ENCODE measurements at places on chromosomes 11 and 22. TPM values are rescaled to one million over a fixed set of nuclear protein-coding genes. Genes with fewer than 3 reads are reported as not detected.

GRCh38 chr11:46335890-46336562 is 11.2 kb upstream of the DGKZ start:
- no peak for DNase-seq

The AIFM3 gene
- 0.48 TPM for total RNA-seq

DNA sequence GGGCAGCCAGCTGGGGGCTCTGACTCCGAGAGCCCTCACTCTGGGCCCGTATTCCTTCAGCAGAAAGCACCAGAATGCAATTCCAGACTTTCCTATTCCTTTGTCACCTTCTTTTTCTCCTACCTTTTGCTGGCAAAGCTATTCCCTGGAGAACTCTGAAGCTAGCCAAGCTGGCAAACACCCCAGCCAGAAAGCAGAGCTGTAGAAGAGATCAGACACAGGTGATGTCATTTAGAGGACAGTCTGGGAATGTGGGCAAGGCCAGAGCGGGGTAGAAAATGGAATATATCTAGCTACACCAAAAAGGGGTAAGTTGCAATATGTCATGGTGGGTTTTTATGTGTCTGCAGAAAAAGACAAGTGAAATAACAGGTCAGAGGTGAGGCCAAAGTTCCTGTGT is 205.1 kb downstream of the NXPE2 start:
- no peak for DNase-seq

The PLEKHB1 gene
- 9.6 TPM for total RNA-seq

- DNase-seq: no peak
Measured at GRCh38 chr11:93166862-93167261, 30.9 kb downstream of the SLC36A4 start.

DNA sequence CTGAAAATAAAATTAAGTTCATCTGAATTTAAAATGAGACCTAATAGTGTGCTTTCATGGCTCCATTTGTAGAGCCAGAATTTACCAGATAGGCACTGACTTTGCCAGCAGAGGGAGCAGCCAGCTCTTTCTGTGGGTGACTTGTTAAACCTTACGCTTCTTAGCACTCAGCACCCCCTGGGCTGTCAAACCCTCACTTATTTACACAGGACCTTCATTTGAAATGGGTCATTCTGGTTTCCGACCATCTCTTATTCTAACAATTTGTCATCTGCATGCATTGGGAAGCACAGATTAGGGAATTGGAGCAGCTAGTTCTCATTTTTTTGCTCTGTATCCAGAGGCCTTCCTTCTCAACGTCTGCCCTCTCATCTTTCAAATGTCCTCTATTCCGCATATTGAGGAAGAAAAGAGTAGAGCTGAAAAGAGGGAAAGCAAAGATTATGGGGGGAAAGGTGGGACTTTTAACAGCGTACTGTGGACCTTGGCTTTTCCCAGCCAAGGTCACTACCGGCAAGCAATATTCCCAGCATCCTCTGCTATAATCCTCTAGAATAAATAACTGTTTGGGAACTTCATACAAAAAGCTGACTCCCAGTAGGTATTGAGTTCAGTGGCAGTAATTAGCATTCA is 3.1 kb downstream of the ASRGL1 start:
- peak; percentile 64 for DNase-seq

The SF1 gene
- total RNA-seq: 213 TPM

The MFRP gene
- not detected for total RNA-seq

DNA sequence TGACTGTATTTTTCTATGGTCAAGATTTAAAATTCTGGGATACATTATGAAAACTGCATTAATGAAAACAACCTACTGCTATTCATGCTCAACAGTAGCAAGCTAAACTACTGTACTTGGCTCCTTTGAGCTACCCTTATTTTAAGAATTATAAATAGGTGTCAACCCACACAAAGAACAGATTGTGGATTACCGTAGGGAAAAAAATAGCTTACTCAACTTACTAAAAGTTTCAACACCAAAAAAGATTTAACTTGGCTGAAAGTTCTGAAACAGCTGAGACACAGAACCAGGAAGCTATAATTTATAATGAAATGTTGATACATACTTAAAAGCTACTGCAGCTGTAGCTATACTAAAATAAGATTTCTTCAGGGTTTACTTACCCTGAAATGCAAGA is 10.1 kb downstream of the LIN7C start:
- peak; percentile 87 for DNase-seq

DNA sequence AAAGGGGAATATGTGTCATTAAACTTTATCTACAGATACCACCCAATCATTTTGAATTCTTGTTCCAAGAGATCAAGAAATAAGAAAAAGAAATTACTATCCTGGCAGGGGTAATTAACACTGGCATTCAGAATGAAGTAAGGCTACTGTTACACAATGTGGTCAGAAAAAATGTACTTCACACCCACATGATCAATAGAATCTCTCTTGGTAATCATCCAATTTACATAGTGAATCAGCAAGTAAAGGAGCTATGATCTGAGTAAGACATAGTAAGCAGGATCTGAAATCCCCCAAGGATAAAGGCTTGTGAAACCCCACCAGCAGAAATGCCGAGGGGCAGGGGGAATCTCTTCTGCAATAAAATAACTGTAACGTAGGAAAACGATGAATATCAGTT is 466.5 kb downstream of the FAM181B start:
- no peak for DNase-seq

- DNase-seq: no peak
Measured at GRCh38 chr11:109197656-109198055, 224.3 kb upstream of the C11orf87 start.

The HSPB2 gene
- 0.65 TPM for total RNA-seq

DNA sequence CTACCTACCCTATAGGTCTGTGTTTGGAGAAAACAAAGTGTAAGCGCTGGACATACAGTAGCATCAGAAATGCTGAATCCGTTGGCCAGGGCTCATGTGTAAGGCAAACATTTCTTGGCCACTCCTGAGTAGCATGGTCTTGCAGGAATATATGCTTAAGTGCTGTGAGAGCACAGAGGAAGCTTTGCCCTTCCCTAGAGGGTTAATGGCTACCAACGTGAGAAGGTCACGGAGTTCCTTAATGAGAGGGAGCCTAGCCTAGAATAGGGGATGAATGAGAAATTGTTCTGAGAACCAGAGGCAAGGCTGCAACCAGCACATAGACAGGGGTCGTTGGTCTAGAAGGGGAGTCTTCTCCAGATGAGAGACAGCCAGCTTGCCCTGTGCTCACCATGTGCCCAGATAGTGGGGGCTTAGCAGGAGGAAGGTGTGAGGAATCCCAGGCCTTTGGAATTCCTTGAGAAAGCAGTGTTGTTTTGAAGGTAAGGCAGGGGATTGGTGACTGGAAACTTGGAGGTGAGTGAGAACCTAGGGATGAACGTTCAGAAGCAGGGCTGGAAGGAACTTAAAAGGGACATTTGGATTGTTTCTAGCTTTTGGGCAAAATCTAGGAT is 29.5 kb downstream of the RCOR2 start:
- DNase-seq: no peak

DNA sequence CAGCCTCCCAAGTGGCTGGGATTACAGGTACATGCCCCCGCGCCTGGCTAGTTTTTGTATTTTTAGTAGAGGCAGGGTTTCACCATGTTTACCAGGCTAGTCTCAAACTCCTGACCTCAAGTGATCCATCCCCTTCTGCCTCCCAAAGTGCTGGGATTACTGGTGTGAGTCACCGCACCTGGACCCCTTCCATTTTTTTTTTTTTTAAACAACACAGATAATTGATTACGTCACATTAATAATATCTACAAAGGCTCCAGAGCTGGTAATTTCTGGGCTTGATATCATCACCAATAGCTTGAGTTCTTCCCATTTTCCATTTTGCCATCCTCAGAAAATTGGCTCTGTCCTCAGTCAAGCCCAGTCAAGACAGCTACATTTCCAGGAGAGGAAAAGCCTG is 7.2 kb downstream of the TTLL1 start:
- no peak for DNase-seq

The MUC15 gene
- 12.1 TPM for total RNA-seq

GRCh38 chr11:115251126-115251525 is 253.1 kb downstream of the CADM1 start:
- no peak for DNase-seq

The C11orf52 gene
- 11.1 TPM for total RNA-seq

DNA sequence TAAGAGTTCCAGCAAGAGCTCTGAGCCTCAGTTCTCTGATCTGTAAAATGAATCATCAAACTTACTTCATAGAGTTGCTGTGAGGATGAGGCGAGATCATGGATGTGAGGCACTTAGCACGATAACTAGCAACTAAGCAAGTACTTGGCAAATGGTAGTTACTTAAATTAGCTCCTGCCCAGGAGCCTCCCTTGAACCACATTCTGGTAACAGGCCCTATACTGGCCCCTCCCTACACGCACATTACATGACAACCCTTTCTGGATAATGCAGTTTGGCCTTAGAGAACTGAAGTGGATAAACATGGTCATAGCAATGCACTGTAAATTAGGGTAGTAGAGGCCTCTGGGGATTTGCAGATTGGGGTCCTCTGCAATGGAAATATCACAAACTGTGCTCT is 187.4 kb upstream of the NARS2 start:
- DNase-seq: no peak

DNA sequence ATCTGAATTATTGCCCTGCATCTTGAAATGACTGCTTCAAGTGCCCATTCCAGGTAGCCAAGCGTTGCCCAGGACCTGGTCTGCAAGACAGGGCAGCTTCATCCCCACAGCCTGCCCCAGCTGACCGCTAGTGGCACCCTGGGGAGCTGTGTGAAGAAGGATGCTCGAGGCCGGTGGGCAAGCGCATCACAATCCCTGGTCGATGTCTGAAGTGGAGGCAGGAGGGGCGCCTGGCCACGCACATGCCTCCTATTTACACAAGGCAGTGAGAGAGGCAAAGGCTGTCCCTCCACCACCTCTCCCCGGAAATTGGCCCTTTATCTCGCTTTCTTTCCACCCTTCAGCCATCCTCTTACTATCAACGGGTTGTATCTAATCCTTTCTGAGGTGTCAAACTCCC is 28.1 kb upstream of the PHF21A start:
- DNase-seq: no peak

- no peak for DNase-seq
Measured at GRCh38 chr22:42945736-42946135, 69.2 kb downstream of the PACSIN2 start.

DNA sequence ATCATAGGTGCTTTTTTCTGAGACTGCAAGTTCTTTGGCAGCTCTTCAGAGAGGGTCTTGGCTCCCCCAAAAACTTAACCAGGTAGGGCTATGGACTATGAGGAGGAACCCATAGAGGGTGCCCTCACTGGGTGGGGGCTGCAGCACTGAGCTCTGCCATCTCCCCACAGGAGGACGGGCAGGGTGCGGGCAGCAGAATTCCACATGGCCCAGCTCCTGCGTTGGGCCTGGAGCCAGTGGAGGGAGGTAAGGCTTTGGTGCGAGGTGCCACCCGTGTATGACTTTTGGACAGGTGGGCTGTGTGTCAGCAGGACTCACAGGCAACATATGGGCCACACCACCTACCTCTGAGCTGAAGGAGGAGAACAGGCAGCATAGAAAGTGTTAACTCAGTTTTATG is 58.4 kb downstream of the PISD start:
- no peak for DNase-seq

GRCh38 chr11:83836883-83837654 is 550.9 kb upstream of the CCDC90B start:
- peak; percentile 46 for DNase-seq

The SLC6A5 gene
- total RNA-seq: not detected

GRCh38 chr22:50620593-50621355 is 7.2 kb downstream of the ARSA start:
- DNase-seq: peak; percentile 87

The MS4A8 gene
- 45.9 TPM for total RNA-seq

The P2RX6 gene
- 2.2 TPM for total RNA-seq

DNA sequence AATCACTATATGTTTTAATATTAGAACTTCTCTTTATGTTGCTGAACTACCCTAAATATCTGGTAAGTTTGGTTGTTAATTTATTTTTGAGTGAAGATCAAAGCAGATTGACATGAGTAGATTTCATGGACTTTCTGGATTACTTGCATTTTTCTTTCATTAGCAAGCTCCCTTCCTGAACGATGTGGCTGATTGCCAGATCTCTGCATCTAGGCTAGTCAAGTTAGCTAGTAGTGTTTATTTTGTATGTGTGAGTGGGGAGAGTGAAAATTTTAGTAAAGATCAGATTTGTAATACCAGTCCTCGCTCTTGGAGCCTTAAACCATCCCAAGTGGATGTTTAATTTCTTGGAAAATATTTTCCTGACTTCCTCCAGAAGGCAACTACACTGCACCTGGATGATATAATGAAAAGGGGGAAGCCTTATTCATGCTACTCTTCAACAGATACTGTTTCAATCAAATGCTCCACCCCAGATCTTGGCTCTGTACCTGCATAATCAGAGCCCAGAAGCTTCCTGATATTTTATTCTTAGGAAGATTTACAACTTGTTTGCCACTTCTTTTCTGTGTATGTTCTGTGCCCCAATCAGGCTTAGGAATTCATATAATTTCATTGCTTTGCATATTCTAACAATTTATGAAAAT is 143.2 kb upstream of the GRIA4 start:
- DNase-seq: peak; percentile 52

- DNase-seq: no peak
Measured at GRCh38 chr11:41050791-41051190, 408.7 kb downstream of the LRRC4C start.

The TRIM64C gene
- not detected for total RNA-seq

DNA sequence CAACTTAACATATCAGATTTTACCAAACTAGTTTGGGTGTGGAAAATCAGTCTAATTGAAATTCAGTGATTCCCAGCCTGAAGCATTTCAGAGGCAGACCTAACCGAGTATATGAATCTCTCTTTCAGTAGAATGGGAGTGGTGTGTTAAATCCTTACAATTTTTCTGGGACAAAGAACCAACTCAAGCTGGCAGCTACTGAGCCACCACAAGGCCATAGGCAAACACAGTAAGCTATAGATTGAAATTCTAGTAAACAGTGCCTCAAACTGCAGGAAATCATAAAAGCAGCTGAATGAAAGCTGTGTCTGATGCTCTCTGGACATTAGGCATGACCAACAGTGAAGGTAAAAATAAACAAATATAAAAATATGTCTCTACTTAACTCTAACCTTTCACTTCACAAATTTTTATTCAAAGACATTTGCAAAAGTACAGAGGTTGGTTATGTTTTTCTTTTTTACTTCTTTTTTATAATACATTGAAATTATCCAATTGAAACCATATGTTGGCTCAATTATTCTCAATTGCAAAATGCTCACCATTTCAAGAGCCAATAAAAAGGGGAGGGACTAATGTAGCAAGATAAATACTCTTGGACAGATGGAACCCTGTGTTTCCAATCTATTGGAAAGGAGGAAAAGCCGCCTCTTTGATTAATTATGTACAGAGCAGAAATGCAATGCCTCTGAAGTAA is 35.8 kb upstream of the FIBIN start:
- no peak for DNase-seq

- DNase-seq: no peak
Measured at GRCh38 chr22:47601666-47602065, 839.2 kb downstream of the TBC1D22A start.

- DNase-seq: no peak
Measured at GRCh38 chr11:123404676-123405075, 25.4 kb upstream of the GRAMD1B start.

- DNase-seq: peak; percentile 82
Measured at GRCh38 chr11:85772695-85773094, 38.2 kb downstream of the SYTL2 start.
